ENCODE measurements at places on chromosomes 1 and 21.

GRCh38 chr1:215523128-215523861 lies 43.8 kb upstream of the KCTD3 start:
- DNase-seq = peak; percentile 18

DNA sequence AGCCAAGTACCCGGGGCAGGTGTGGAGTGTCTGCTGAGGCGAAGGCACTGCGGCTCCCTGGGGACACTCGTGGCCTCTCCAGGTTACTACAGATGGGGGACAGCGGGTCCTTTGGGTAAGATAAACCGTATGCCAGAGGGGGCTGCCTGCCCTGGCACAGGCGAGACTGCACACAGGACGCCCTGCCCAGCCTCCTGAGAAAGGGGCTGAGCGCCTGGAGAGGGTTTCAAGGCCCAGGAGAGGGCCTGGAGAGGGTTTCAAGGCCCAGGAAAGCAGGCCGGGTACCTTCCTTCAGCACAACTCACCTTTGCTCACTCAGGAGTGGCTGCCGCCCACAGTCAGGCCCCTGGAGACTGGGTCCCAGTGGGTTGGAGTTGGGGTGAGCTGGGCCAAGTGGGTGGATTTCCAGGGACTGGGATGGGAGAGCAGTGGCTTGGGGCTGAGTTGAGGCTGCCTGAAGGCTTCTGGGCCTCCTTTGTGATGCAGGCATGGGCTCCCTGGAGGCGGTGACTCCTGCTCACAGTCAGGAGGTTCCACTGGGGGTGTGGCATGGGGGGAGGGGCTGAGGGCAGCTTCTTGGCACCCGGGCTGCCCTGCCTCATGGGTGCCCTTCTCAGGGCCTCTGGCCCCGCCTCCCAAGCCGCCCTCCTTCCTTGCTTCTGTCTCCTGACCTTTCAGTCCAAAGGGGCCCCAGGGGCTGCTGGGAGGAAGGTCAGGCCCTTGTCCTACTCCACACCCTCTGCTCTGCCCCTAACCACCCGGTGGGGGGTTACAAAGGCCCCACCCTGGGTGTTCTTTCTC lies at the start of gene MMEL1:
Gene MMEL1, minus strand, starts transcription at position 456 of the 801 bp plus-strand sequence. CDS start 3,532 bp downstream, outside the sequence.
- no peak for DNase-seq

DNA sequence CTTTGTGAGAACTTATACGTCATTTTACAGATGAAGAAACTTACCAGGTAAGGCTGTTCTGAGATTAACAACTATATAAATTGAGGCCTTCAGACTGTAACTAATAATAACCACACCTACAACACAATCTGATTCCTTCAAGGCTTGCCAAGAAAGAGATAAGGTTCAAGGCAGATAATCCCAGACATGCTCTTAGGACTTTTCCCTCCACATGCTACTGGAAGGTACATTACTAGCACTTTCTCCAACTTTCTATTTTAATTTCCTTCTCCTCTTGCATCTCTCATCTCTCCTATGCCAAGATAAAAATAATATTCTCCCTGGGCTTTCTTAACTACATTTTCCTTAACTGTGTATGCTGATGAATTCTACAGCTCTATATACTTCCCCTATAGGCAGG lies 18.9 kb upstream of the NRAS start:
- DNase-seq = no peak

DNA sequence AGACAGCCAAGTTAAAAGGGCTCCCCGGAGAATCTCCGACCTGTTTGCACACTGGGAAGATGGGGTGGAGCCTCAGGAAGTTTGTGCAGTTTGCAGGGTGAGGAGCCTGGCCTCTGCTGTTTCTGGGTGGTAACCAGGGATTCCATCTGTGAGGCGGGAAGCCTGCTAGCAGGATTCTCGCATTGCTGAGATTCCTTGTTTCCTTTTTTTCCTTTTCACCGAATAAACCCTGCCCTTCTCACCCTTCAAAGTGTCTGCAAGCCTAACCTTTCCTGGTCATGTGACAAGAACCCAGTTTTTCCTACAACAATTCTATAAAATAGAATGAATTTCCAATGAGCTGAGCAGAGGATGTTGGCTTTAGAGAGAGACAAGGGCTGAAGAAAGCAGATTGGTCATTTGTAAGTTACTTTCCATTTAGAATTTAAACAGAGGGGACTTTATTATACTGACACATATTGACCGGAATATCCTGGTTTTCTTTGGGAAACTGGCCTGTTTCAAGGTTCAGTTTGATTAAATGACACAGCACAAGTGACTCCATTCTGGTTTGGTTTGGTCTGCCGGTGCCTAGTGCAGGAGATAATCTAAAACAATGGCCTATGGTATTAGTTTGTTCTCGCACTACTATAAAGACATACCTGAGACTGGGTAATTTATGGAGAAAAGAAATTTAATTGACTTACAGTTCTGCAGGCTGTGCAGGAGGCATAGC lies 48.7 kb upstream of the DNAH14 start:
- DNase-seq = no peak
